ENCODE measurements at places on chromosomes 2 and 18.

GRCh38 chr2:222844323-222844722 lies 16.5 kb upstream of the ACSL3 start:
- no peak for DNase-seq

- no peak for DNase-seq
Measured at GRCh38 chr2:214839464-214839863, 30.0 kb upstream of the BARD1 start.

DNA sequence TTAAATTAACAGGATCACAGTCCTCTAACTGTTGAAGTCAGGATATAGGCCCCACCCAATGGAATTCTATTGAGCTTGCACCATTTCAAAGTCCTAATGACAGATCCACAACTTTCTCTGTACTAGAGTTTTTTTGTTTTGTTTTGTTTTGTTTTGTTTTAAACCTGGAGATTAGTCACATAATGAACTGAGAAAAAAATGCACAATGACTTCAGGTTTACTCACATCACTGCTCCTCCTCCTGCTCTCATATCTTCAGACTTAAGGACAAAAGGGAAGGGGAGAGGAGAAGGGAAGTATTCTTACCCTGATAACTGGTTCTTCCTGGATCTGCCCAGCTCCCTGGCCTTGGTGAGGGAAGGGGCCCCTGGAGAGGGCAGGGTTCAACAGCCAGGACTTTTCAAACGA lies 208.2 kb upstream of the EPHA4 start:
- DNase-seq = no peak

DNA sequence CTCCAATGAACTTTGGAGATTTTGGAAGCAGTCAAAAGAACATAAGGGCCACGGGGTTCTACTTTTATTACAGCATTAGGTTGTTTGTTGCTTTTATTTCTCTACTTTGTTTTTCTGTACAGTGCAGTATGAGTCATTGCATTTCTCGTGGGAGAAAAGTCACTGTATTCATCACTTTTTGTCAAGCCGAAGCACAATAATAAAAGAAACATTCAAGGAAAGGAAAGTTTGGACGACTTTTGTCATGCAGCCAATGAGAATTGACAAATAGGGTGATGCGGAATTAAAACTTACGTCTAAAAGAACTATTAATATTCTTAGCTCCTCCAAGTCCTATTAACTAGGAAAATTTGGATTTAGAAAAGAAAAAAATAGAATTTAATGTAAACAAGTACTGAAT lies 209.9 kb downstream of the TMEM182 start:
- no peak for DNase-seq

DNA sequence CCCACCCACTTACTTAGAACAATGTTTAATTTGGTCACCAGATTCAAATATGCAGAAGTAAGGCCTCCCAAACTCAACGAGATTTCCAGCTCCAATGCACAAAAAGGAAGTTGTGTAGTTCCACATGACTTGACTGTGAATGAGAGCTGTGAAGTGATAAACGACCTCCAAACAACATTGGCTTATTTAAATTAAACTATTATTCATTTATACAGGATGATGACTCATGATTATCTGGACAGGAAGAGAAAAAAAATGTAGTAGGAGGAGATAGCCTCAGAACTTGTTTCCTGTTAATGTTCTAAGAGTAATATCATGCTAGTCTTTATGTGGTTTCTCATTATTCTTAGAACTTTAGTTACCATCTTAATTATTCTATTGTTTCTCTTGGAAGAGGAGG lies 237.3 kb downstream of the C1D start:
- no peak for DNase-seq

- no peak for DNase-seq
Measured at GRCh38 chr2:75538521-75539490, 21.9 kb downstream of the EVA1A start.

- DNase-seq = no peak
Measured at GRCh38 chr18:36912887-36913286, 84.0 kb downstream of the KIAA1328 start.

DNA sequence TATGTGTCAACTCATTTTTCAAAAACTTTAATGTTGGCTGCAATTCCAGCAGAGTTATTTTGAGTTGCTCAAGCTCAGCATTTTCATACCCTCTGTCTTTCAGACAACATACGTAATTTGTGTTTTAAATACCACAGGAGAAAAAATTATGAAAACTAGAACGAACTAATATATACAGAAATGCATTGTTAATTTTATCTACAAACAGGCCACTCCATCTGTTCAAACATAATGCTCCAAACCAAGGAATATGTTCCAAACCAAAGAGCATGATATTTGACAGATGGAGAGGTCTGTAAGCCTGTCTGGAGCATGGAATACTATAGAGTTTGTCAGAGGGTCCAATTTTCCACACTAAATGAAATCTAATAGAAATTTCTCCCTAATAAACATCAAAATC lies 536.2 kb upstream of the FSIP2 start:
- DNase-seq = no peak

GRCh38 chr18:28650860-28651259 lies 473.9 kb upstream of the CDH2 start:
- DNase-seq = no peak

GRCh38 chr2:189516546-189516945 lies 64.0 kb downstream of the SLC40A1 start:
- no peak for DNase-seq

GRCh38 chr18:67692811-67693210 lies 176.3 kb upstream of the DSEL start:
- no peak for DNase-seq

GRCh38 chr2:68303033-68303901 lies 16.5 kb downstream of the CNRIP1 start:
- no peak for DNase-seq

GRCh38 chr2:238988752-238989151 lies 140.9 kb downstream of the TWIST2 start:
- no peak for DNase-seq

- DNase-seq = no peak
Measured at GRCh38 chr18:50454387-50454988, 79.6 kb downstream of the SKA1 start.

DNA sequence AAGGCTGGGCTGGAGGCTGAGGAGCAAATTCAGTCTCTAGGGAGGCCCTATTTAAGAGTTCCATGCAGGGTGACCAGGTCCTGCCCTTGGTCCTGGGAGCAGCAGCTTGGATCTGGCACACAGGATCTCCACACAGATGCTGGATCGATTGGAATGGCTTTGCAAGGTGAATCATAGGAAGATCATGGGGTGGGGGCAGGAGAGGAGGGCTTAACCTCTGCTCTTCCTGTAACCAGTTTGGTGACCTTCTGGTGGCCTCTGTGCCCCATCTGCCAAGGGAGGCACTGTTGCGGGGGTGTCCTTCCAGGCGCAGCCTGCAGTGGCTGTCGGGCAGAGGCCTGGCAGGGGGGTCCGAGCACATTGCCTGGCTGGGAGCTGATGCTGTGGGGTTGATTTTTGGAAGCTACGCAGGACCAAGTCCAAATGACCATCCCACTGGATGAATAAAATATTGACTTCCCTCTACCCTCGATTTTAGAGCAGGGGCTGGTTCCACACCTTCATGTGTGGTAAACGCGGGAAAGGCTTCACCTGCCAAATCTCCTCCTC lies 79.7 kb downstream of the EDAR start:
- DNase-seq = no peak

DNA sequence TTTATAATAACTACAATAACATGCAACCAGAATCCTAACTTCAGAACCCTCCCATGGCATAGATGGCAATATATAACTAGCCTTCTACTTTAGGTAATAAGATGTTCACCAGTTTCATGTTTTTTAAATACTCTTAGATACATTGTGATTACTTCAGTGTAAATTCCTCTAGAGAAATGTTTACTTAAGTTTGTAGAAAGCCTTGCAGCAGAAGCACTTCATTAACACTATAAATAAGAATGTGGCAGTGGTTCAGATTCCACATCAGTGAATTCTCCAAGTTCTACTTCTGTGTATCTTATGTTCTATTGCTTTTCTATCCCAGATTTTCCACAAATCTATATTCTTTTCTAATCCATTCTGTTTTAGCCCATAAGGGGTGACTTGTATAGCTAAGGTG lies 1.2 kb upstream of the RAD51AP2 start:
- no peak for DNase-seq

DNA sequence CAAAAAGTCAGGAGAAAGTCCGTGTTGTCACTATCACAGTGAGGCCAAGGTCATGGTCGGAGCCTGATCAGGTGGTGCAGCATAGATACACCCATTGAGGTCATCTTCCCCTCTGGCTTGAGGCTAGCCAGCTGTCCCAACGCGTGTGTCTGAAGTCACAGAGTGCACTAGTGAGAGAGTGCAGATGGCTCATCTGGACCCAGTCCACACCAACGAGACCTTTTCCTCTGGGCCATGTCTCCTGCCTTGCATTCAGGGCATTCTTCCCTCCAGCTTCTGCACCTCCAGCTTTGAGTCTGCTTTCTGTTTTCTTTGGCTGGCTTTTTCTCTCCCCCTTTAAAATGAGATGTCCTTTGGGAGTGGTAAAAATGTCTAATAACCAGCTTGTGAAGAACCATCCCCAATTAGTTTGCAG lies 146.9 kb downstream of the TDRD15 start:
- DNase-seq = no peak

GRCh38 chr2:11254100-11254536 lies 90.3 kb downstream of the ROCK2 start:
- no peak for DNase-seq

DNA sequence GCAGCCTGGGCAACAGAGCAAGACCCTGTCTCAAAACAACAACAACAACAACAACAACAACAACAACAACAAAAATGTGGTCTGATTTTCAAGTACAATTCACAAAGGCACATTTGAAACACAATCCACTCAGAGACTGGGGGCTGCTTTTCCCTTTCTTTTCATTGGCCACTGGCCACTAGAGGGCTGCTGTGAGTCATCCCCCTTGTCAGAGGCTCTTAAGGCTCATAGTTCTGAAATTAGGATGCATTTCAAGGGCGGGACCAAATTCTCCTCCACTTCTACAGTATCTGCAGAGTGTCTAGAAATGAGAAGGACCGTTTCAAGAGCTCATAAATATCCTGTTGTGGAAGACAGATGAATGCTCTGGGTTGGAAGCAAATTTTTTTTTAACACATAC lies 285.4 kb downstream of the NRXN1 start:
- DNase-seq = no peak

DNA sequence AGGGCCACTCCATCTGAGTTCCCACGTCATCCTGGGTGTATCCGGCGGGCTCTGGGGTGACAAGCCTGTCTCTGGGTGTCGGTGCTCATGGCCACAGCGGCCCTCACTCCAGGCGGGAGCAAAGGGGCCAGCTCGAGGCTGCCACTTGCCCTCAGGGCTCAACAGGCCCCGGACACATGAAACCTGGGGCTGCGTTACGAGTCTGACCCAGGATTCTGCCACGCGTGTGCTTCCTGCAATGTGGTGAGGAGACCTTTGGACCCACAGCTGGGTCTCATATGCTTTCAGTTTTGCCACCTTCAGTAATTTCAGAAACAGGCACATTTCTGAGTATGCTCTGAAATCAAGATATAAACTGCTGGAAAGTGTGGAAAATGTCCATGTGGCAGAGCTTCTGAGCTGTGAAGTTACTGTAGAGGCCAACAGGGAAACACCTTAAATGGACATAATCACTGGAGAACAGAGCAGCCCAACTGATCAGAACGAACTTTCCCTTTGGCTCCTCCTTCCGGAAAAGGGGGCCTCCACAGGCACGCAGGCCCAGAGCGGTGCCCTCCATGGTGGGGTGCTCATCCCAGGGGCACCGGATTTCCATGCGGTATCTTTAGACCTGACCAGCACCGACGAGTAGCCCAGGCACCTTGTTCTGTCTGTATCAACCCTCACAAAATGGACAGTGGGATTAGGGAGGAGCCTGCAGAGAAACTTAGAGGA lies 14.1 kb downstream of the PER2 start:
- DNase-seq = no peak
